ENCODE measurements at places on chromosomes 16 and 17.

DNA sequence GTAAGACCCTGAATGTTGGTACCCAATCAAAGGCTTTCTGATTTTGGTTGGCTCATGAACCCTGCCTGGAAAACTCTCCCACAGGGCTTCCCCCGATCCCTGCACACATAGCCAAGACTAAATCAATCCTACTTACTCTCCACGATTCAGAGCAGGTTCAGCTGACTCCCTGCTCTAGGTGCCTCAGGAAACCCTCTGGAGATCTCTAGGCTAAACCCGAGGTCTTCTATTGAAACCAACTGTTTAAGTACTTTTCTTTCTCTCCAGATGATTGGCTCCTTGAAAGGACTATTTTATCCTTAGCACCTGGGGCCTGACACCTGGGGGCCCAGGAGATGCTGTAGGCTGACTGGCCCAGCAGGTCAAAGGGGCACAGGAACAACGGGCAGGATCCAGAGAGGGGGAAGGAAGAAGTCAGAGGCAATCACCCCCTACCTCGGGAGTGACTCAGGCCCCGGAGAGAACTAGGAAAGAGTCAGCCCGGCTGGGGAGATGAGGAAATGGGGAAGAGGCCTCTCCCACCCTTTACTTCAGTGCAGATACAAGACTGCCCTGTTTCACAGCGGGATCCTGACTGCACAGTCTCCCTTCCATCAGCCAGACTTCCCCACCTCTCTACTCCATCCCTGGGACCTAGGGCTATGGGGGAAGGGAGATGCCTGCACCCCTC is 2.0 kb downstream of the TBC1D10B start:
- DNase-seq, result no peak

GRCh38 chr16:17228048-17228707 is 242.6 kb downstream of the XYLT1 start:
- no peak for DNase-seq

DNA sequence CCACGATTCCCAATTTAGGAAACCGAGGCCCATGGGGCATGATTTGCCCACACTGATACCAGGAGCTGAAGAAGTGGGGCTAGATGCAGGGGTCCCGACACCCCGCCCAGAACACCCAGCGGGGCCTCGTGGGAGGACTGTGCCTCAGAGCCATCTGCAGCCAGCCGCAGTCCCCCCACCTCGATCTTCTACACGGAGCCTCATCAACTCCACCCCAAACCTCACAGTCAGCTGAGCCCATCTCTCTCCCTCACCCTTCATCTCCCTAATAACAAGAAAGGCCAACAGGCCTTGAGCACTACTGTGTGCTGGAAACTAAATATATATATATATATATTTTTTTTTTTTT is 4.2 kb downstream of the ITGAE start:
- no peak for DNase-seq

DNA sequence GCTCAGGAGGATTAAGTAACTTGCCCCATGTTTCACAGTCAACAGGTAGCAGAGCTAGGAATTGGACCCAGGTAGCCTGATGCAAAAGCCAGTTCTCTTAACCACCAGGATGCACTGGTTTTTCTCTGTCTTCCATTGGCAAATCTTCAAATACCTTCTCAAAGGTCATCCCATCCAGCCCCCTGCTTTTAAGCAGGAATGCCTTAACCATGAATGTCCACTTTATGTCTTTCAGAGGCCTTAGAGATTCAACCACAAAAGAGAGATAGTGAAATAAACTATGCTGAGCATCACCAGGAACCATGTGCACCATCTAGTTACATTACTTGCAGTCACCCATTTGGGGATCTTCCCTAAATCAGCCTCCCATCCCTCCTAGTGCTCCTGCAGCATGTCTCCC is 94.3 kb downstream of the C17orf67 start:
- no peak for DNase-seq

GRCh38 chr17:78022425-78022824 is 63.9 kb downstream of the TNRC6C start:
- no peak for DNase-seq

DNA sequence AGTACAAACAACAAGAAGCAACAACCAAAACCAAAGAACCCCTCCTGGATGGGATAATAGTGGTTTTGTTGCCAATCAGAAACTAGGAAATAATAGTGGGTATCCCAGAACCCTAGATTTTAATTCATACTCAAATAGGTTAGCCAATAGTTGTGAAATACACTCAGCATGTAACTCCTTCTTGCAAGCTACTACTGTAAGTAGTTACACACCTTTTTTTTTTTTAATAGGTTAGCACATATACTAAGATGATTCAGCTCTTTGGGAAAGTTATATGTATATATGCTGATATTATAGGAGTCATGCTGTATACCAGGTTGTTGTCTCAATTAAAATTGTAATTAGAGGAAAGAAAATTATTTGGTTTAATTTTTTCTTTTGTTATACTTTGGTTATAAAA is 92.5 kb upstream of the HAS3 start:
- no peak for DNase-seq

Data from activated effector memory CD4-positive, alpha-beta T cell treated with Interleukin-2 at 50 U/mL for 16 hours (primary cell).